ENCODE measurements at places on chromosomes 11 and 22. TPM values are rescaled to one million over a fixed set of nuclear protein-coding genes. Genes with fewer than 3 reads are reported as not detected.

- H3K4me1 ChIP-seq = peaks cover 7% of the 10 kb centered on the region
- DNase-seq = no peak
- H3K27ac ChIP-seq = no peak overlapping the region
- no peaks in the 10 kb centered on the region for H3K36me3 ChIP-seq
- no peaks in the 10 kb centered on the region for H3K27me3 ChIP-seq
- H3K4me3 ChIP-seq = no peak overlapping the region
Observed at GRCh38 chr11:43735115-43735514, 54.6 kb downstream of the HSD17B12 start.

GRCh38 chr11:126919147-126919823 lies 81.3 kb downstream of the KIRREL3 start:
- no peaks in the 10 kb centered on the region for H3K4me1 ChIP-seq
- H3K36me3 ChIP-seq = no peaks in the 10 kb centered on the region
- DNase-seq = no peak

DNA sequence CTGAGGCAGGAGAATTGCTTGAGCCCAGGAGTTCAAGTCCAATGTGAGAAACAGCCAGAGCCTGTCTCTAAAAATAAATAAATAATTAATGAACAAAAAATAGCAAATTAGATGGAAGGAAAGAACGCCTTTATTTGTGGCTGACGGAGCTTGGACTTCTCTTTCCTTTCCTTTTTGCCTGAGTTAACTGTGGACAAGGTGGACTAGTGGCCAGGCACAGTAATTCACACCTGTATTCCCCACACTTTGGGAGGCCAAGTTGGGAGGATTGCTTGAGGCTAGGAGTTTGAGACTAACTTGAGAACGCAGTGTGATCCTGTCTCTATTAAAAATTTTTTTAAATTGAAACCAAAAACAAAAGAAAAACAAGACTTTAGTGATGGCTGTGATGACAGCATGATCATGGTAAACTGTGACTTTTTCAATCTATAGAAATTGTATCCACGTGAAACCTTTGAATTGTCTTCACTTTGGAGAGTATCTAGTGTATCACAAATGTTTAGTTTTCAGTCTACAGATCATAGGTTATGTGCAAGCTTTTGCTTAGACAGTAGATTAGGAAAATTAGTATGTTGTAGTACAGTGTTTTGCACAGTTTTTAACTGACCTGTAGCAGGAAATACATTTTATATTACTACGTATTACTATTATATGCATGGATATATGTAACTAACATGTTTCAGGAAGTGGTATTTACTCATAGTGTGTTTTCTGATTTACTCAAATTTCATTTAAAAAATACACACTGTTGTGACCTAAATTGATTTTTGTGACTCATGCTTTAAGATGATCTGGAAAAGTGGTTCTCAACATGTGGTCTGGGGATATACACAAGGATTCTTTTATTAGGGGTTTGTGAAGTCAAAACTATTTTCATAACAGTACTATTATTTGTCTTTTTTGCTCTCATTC lies 42.1 kb downstream of the KDM2A start:
- H3K36me3 ChIP-seq = no peaks in the 10 kb centered on the region
- no peaks in the 10 kb centered on the region for H3K4me1 ChIP-seq
- no peak for DNase-seq
- H3K27me3 ChIP-seq = no peaks in the 10 kb centered on the region
- H3K4me3 ChIP-seq = no peak overlapping the region

DNA sequence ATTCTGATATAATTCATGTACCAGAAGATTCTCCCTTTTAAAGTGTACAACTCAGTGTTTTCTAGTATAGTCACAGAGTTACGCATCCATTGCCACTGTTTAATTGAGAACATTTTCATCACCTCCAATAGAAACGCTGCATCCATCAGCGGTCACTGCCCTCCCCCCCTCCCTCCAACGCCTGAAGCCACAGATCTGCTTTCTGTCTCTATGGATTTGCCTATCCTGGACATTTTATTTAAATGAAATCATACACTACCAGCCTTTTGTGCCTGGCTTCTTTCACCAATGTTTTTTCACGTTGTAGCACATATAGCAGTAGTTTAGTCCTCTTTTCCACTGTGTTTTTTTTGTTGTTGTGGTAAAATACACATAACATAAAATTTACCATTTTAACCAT lies 22.8 kb downstream of the TCP11L1 start:
- peak overlapping the region; percentile 52 for H3K27ac ChIP-seq
- H3K4me3 ChIP-seq = no peak overlapping the region
- H3K4me1 ChIP-seq = no peaks in the 10 kb centered on the region

DNA sequence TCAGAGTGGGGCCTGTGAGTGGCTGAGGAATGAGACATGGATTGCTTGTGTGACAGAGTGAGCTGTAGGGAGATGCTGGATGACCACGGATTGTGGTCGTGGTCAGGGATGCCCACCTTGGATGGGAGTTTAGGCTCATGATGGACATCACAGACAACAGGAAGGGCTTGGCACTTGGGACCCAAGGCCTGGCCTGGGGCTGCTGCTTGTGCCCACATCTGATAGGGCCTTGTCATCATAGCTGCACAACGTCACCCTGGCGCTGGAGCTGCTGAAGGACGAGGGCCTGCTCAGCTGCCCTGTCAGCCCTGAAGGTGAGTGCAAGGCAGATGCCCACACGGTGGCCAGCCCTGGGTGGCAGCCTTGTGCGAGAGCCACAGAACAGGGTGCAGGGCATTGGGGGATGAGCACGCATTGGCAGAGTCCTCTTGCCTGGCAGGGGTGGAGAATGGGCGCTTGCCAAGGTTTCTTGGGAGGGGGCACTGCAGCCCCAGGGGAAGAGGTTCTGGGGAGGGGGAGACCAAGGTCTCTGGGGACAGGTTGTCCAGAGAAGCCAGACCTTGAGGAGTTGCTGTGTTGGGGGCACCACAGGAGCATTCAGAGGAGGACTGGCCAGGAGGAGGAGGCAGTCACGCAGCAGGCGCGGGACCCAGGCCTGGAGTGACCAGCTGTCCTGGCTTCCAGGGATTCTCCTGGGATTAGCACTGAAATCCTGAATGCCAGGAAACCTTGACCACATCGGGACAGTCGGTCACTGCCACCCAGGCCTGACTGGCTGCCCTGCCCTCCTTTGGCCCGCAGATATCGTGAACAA lies 25.0 kb downstream of the PARVG start:
- H3K27me3 ChIP-seq = no peaks in the 10 kb centered on the region
- H3K4me1 ChIP-seq = no peaks in the 10 kb centered on the region
- H3K27ac ChIP-seq = no peak overlapping the region

DNA sequence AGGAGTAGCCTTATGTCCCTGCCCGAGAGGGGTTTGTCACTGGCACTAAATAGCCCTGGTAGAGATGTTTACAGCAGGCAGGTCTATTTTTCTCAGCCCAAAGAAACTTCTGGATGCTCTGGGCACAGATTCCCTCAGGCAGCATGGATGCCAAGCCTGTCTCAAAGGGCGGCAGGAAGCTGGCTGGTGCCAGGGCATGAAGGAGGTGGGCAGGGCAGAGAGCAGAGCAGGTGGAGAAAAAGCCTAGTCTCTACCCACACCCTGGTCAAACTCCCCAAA lies 4.1 kb upstream of the GAS2L1 start:
- DNase-seq = no peak
- H3K36me3 ChIP-seq = no peaks in the 10 kb centered on the region
- no peak overlapping the region for H3K27ac ChIP-seq

GRCh38 chr22:48744283-48744641 lies 1083.4 kb downstream of the BRD1 start:
- no peak overlapping the region for H3K4me3 ChIP-seq
- no peaks in the 10 kb centered on the region for H3K27me3 ChIP-seq
- H3K36me3 ChIP-seq = no peaks in the 10 kb centered on the region

DNA sequence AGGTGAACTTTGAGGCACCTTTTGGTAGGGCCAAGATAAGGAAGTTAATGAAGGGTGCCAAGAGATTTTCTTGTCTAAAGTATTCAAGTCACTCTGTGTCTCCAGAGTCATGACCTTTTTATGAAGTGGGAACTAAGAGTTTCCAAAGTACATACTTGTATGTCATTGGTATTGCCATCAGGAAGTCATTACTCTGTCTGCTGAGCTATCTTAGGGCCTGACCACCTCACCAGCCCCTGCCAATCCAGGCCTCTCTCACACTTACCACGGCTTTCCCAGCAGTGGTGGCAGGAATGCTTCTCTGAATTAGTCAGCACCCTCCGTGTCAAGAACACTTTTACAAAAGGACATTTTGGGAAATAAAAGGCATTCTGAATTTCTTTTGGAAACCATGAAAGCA lies 192.8 kb upstream of the MTNR1B start:
- DNase-seq = no peak
- no peak overlapping the region for H3K4me3 ChIP-seq
- no peaks in the 10 kb centered on the region for H3K36me3 ChIP-seq
- no peak overlapping the region for H3K27ac ChIP-seq

DNA sequence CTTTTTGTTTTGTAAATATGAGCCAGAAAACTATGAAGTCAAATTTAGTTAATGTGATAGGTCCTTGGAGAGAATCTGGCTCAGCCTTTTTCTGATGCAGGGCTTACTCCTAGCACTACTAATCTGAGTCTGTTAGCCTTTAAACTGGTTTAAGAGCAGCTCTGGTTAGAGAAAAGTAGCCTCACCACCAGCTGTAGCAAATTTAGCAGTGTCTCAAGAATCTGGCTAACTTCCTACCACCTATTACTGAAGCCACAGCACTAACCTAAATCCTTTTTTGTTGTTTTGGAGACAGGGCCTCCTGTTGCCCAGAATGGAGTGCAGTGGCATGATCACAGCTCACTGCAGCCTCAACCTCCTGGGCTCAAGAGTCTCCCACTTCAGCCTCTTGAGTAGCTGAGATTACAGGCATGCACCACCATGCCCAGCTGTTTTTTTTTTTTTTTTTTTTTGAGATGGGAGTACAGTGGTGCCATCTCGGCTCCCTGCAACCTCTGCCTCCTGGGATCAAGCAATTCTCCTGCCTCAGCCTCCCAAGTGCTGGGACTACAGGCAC lies 13.9 kb downstream of the RBM4B start:
- H3K27ac ChIP-seq = no peak overlapping the region
- H3K36me3 ChIP-seq = no peaks in the 10 kb centered on the region
- no peaks in the 10 kb centered on the region for H3K4me1 ChIP-seq

- H3K4me3 ChIP-seq = no peak overlapping the region
- no peak overlapping the region for H3K27ac ChIP-seq
- H3K4me1 ChIP-seq = no peaks in the 10 kb centered on the region
- no peak for DNase-seq
Observed at GRCh38 chr11:117704395-117705100, 92.5 kb downstream of the DSCAML1 start.

DNA sequence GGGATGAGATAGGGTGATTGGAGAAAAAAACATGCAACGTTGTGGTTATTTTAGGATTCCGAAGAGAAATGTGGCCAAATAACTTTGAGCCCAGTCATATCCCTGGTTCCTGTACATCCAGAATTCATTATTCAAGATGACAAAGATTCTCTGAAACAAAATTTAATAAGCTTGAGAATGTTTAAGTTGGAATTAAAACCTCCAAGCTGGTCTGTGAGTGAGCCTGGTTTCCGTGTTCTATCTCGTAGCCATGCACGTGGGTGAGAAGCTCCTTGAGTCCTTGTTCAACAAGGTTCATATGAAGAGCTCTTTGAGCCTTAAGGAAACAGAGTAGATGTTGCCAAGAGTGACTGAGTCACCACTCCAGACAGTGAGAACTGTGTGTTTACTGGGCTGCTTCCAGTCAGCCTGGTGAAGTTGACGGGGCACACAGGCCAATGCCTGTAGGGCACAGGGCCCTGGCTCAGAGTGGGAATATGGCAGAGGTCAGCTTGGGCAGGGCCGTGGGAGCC lies 206.5 kb downstream of the NAV2 start:
- no peak overlapping the region for H3K4me3 ChIP-seq
- no peaks in the 10 kb centered on the region for H3K36me3 ChIP-seq
- no peak overlapping the region for H3K27ac ChIP-seq

SPTY2D1 gene
- 32.8 TPM for total RNA-seq

ALG8 gene
- total RNA-seq = 33.0 TPM

SLC25A18 gene
- 6.2 TPM for total RNA-seq

GDPD4 gene
- not detected for total RNA-seq

TSPAN32 gene
- total RNA-seq = 2.5 TPM

CASP5 gene
- total RNA-seq = not detected
